IPS-NIHi11 (cell line): ENCODE measurements at places on chromosomes 7 and 10.
A peak's percentile ranks its signal among the peaks of the same experiment; 100 is the strongest.

- DNase-seq = no peak
Observed at GRCh38 chr10:77864151-77864851, 62.3 kb downstream of the DLG5 start.

- DNase-seq = no peak
Observed at GRCh38 chr7:133539016-133539415, 286.1 kb downstream of the EXOC4 start.

DNA sequence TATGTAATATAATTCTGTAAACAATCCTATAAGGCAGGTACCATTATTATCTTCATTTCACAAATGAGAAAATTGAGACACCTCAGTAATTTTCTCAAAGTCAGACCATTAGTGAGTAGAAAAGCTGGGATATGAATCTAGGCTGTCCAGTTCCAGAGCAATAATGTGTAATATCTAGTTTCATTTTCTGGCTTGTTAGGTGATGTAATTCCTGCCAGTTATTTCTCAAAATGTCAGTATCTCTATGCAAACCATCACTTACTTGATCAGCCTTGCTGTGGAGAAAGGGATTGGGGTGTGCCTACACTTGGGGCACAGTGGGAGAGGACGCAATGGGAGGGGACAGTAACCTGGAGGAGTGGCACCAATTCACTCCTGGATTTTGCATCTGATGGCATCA is 157.5 kb downstream of the LYZL1 start:
- DNase-seq = no peak

- DNase-seq = peak; percentile 67
Observed at GRCh38 chr7:140506788-140507464, 27.6 kb upstream of the MKRN1 start.

GRCh38 chr10:13955409-13956068 is 368.8 kb downstream of the PRPF18 start:
- DNase-seq = no peak

- DNase-seq = no peak
Observed at GRCh38 chr7:98301693-98302470, 20.4 kb downstream of the BRI3 start.

GRCh38 chr7:121079425-121080169 is 91.1 kb downstream of the CPED1 start:
- no peak for DNase-seq

DNA sequence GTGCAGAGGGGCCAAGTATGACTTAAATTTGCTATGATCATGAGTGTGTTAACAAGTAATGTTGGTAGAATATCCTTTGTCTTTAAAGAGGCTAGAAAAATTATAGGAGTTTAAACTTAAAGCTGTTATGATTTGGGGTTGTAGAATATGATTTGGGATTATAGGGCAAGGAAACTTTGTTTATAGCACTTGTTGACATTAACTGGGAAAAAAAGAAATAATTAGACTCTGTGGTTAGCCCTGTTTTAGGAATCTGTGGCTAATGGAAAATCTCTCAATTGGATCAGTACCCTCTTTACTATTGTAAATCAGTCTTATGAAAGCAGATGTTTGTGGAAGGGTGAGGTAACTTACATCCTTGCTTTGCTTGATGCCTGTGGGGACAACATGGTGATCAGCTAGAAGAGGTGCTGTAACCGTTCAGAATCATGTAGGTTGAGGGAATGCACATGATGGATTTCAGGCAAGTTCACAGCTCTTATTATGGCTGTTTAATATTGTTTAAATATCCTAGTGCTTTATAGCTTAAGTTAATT is 11.1 kb downstream of the ING3 start:
- DNase-seq = no peak

GRCh38 chr10:113960617-113961181 is 83.0 kb upstream of the ADRB1 start:
- DNase-seq = no peak

DNA sequence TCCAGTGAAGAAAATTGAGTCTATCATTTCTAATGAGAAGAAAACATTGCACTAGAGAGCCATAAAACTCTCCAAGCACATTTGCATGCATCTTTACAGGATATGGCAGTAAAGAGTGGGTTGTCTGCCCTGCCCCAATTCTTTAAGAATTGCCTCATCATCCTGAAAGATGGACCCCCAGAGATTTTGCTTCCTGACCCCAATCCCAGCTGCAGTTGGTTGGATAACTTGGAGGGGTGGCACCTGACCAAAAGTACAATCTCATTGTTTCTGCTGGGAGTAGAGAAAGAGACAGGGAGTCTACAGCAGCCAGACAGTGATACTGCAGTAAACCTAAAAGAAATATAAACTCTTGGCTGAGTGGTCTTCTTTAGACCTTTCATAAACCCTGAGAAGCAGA is 49.1 kb upstream of the ADCY1 start:
- DNase-seq = no peak

DNA sequence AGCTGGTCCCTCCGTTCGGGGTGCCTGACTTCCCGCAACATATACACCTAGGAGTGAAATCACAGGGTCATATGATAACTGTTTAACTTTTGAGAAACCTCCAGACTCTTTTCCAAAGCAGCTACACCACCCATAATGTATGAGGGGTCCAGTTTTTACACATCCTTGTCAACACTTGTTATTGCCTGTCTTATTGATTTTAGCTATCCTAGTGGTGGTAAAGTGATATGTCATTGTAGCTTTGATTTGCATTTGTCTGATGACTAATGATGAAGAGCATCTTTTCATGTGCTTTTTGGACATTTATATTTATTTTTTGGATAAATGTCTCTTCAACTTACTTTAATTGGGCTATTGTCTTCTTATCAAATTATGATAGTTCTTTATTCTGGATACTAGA is 29.0 kb downstream of the SND1 start:
- no peak for DNase-seq

GRCh38 chr10:34112171-34112782 is 702.8 kb downstream of the PARD3 start:
- DNase-seq = no peak

DNA sequence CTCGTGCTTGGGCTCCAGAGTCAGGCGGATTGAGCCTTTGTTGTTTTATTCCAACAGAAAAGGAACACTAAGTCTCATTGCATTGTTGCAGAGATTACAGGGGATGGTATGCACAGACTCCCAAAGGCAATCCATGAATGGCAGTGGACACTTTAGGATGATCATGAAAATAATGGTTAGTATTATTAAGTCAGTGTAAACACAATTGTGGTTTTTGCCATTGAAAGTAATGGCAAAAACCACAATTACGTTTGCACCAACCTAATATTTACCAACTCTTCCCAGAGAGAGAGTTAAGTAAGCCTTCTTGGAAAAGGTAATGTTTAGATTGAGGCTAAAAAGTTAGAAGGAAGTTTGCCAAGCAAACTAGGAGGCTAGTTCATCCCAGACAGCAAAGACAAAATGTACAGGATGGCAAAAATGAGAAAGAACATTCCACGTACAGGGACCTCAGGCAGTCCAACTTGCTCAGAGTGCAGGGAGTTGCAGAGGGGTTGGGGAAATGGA is 72.9 kb upstream of the AMPH start:
- no peak for DNase-seq

DNA sequence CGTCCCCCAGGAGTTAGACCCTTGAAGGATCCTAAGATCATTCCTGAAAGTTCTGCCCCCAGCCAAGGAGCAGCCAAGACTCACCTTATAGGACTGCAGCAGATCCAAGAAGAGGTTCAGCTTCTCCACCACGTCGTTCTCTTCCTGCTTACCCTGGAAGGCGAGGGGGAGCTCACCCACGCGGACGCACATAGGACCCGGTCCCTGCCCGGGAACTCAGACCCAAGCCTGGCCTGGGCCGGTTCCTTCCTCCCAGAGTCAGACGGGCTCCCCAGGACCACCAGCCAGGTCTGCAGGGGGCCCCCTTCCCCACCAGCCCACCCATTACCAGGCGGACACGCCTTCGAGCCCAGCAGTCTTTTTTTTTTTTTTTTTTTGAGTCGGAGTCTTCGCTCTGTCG is 15.6 kb downstream of the NUDT1 start:
- DNase-seq = no peak

GRCh38 chr10:96584035-96584434 is 2.8 kb downstream of the TM9SF3 start:
- no peak for DNase-seq

DNA sequence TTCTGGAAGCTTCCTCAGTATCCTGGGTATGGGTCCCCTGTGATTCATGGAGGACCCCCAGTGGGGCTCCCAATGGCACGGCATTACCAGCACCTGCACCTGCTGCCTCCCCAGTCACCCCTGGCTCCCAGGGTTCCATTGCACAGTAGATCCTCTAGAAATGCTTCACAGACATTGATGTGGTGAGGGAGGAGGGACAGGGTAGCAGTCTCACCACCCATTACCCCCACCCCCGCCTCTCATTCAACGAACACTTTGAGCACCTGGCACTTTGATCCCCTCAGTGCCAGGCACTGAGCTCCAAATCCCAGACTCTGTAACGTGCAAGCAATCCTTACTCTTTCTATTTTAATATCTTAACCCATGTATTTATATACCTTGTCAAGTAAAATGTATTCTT is 26.8 kb upstream of the PSAP start:
- no peak for DNase-seq

DNA sequence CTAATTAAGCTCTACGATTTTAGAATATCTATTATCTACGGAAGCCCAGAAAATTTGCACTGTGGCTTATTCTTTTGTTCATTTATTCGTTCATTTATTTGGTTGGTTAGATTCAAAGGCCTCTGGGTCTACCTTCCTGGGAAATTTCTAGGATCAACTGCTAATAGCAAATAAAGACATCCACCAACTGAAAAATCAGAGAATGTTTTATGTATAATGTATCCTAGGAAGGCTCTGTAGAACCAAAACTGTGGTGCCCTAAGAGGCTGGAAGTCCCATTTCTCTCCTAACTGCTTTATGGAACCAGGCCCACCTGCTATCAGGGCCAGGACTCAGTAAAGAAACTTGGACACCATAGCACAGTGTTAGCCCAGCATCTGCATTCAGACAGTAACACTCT is 923.4 kb upstream of the AUTS2 start:
- no peak for DNase-seq

DNA sequence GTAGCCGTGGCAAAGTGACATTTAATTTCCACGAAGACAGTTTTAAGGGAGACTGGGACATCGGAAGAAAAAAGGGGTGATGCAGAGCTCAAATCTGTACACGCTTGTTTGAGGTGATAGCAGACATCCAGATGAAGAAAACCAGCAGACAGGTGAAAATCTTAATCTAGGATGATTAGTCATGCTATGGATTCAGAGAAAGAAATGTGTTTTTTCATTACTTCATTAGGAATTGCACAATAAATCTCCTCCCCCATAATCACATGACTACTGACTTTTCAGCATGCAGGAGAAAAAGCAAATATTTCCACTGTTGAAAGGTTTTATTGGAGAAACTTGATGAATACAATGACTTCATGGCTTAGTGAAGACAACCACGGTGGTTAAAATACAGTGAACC is 2.5 kb downstream of the NUDT5 start:
- DNase-seq = no peak

DNA sequence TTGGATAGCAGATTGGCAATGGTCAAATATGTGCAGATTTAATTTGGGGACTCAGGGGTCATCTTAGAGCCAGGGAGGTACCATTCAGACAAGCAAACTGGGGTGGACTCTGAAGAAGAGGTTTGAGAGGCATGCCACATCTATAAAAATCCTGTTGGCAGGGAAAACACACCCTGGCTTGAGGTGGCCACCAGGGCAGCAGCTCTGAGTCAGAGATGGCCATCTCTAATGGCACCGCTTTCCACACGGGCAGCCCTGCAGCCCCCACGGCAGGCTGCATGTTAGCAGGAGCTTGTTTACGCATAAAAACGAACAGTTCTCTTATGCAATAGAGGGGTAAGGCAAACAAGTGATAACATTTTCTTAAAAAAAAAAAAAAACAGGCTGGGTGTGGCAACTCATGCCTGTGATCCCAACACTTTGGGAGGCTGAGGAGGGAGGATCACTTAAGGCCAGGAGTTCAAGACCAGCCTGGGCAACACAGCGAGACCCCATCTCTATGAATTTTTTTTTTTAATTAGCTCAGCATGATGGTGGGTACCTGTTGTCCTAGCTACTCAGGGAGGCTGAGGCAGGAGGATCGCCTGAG is 14.9 kb downstream of the DLG5 start:
- no peak for DNase-seq

GRCh38 chr7:76193466-76193865 is 8.2 kb upstream of the SRRM3 start:
- DNase-seq = no peak

DNA sequence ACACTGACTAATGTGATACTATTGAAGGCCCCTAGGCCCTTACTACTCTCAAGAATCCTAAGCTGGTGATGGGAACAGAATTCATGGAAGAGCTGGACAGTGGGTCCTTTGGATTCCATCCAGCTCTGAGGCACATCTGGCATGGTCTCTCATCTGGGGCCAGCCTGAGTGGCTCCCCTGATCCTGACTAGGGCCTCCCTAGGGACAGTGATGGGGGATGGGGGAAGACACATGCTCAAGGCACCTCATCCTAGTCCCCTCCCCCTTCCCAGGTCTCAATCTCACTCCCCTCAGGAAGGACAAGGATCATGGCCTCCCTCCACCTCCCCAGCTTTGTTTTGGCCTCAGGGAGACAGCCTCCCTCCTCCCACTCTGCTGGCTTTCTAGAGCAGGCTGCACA is 1.8 kb downstream of the KCNIP2 start:
- no peak for DNase-seq

DNA sequence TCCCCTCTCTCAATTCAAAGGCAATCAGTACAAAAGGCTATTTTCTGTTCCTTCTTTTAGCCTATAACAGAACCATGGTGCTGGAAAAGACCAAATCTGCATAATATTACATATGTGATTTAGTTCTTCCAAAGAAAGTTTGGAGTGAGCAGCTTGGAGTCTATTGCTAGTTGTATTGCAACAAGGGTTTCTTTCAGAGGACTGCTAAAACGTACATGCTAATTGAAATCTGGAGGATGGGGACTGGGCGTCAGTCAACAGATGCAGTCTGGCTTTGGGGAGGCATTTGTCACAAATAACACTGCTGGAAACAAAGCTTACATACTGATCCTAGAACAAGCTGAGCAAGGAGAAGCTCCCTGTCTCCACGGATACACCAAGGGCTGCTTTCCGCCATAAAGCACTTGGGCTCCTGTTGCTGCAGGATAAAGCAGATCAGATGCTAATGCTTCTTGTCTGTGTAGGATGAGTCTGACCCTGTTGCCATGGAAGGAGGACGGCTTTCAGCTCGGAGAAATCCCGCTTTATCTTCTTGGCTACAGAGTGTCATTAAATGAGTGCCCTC is 883.5 kb downstream of the SORCS1 start:
- DNase-seq = no peak

- peak; percentile 50 for DNase-seq
Observed at GRCh38 chr7:73822319-73823173, 8.2 kb upstream of the CLDN4 start.

GRCh38 chr7:139651308-139651707 is 126.5 kb downstream of the HIPK2 start:
- no peak for DNase-seq

DNA sequence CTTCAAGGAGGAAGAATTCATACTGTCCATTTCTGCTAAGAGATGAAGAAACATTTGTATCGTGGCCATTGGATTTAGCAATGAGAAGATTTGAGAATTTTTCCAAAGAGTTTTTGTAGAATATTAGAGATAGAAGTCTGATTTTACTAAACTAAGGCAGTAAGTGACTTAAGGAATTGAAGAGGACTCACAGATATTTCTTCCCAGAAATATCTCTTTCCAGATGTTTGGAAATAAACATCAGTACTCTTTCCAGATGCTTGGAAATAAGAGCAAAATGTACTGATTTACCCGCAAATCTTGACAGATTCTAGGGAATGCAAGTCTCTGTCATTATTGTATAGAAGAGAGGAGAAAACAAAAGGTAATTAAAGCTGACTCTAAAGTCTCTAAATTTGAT is 91.3 kb downstream of the IMMP2L start:
- no peak for DNase-seq

GRCh38 chr10:47111329-47111862 is 188.6 kb upstream of the GDF10 start:
- peak; percentile 49 for DNase-seq
